Amygdala (tissue), 56 donors: ENCODE measurements at places on chromosomes 12 and 14.

- DNase-seq: no peak
Observed at GRCh38 chr14:90573385-90574105, 176.7 kb downstream of the CALM1 start.

DNA sequence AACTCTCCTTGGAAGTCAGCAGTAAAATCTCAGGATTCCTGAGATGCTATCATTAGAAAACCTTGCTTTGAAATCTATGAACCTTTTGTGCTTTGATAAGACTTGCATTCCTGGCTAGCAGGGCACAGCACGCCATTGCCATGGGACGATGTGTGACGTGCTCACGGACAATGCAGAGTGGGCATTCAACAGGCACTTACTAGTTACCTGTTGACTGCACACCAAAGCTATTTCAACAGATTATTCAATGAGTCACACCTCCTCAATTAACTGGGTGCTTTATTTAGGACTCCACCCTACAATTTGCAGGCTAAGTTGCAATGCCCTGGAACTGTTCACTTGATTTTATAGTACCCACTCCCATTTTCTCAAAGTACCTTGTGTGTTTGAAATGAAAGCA lies 11.3 kb downstream of the NOS1 start:
- DNase-seq: no peak

GRCh38 chr14:50846226-50846880 lies 15.4 kb upstream of the NIN start:
- no peak for DNase-seq

GRCh38 chr12:38875586-38876228 lies 29.7 kb downstream of the CPNE8 start:
- no peak for DNase-seq

GRCh38 chr12:1054117-1054870 lies 63.3 kb downstream of the ERC1 start:
- no peak for DNase-seq

- DNase-seq: no peak
Observed at GRCh38 chr12:12612358-12612757, 682 bp downstream of the CREBL2 start.
